ENCODE measurements at places on chromosomes 2 and 18.
A peak's percentile ranks its signal among the peaks of the same experiment; 100 is the strongest.

- no peak for DNase-seq
Measured at GRCh38 chr2:159998961-159999360, 63.5 kb downstream of the PLA2R1 start.

DNA sequence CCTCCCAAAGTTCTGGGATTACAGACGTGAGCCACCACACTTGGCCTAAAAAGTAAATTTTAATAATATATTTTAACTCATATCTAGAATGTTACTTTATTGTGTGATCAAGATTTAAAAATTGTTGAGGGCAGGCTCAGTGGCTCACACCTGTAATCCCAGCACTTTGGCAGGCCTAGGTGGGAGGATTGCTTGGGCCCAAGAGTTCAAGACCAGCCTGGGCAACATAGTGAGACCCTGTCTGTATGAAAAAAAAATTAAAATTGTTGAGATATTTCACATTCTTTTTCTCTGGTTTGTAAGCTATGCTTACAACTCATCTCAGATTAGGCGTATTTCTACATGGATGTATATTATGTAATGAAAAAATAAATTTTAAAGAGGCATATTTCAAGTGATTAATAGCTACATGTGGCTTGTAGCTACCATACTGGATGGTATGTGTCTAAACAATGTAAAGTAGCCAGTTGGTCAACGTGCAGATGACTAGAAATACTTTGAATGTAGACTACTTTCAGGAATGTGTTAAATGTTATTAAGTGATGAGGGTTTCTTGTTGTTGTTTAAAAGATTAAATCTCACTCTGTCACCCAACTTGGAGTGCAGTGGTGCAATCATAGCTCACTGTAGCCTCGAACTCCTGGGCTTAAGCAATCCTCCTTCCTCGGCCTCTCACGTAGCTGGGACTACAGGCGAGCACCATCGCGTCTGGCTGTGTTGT, 5.9 kb downstream of the RAB10 start:
- DNase-seq: no peak

- DNase-seq: no peak
Measured at GRCh38 chr2:63849381-63850203, 7.9 kb downstream of the UGP2 start.

- DNase-seq: no peak
Measured at GRCh38 chr2:64324746-64325410, 129.1 kb upstream of the LGALSL start.

- no peak for DNase-seq
Measured at GRCh38 chr2:50987616-50988313, 44.2 kb downstream of the NRXN1 start.

- DNase-seq: no peak
Measured at GRCh38 chr2:46393347-46393820, 86.0 kb upstream of the TMEM247 start.

- no peak for DNase-seq
Measured at GRCh38 chr2:56656826-56657225, 473.0 kb downstream of the CCDC85A start.

- no peak for DNase-seq
Measured at GRCh38 chr2:11656671-11657101, 13.3 kb downstream of the NTSR2 start.

- no peak for DNase-seq
Measured at GRCh38 chr2:212672186-212672585, 133.6 kb upstream of the ERBB4 start.

- no peak for DNase-seq
Measured at GRCh38 chr2:224973112-224974016, 68.9 kb downstream of the DOCK10 start.

DNA sequence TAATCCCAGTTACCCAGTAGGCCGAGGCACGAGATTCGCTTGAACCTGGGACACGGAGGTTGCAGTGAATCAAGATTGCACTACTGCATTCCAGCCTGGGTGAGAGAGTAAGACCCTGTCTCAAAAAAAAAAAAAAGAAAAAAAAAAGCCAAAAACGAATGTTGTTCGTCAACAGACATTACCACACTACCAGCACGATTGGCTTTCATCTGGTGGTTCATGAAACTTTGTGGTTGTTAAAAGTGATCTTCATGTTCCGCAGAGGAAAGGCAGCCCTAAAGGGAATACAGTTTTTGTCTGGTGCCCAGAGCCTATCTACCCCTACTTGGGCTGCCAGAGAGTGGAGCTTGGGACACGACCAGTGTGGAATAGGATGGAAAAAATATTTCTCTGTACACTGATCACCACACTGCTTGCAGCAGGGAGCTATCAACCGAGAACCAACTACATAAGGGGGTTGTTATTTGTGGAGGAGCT, 13.6 kb upstream of the CXCR4 start:
- DNase-seq: no peak

GRCh38 chr2:105426626-105427292, 27.9 kb upstream of the FHL2 start:
- DNase-seq: no peak

- no peak for DNase-seq
Measured at GRCh38 chr2:241695651-241696050, 6.2 kb upstream of the ING5 start.

- DNase-seq: no peak
Measured at GRCh38 chr2:104939570-104940217, 85.8 kb downstream of the POU3F3 start.

DNA sequence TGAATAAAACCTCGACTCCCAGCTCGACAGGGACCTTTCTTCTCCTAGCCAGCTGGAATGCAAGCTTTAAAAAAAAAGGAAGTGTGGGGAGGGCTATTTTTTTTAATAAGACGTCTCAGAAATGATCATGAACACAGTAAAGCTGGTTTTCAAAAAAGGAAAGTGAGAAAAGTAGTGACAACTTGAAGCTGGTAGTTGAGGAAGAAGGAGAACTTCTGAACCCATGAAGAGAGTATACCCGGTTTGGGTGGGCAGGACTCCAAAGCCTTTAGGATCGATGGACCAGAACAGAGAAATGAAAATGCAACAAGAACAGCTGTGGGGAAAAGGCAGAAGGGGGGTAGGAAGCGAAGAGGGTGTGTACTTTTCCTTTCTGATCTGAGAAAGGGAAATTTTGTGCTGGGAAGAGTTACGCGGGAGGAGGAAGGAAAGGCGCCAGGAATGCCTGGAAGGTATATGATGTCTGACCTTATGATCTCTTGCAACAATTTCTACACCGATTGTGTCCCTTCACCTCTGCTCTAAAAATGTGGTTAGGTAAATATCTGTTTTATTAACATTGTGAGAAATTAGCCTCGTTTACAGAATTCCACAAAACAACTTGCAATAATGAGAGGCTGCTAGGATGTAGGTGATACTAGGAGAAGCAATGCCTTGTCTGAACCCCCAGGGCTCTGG, 22.6 kb upstream of the CYP1B1 start:
- no peak for DNase-seq

DNA sequence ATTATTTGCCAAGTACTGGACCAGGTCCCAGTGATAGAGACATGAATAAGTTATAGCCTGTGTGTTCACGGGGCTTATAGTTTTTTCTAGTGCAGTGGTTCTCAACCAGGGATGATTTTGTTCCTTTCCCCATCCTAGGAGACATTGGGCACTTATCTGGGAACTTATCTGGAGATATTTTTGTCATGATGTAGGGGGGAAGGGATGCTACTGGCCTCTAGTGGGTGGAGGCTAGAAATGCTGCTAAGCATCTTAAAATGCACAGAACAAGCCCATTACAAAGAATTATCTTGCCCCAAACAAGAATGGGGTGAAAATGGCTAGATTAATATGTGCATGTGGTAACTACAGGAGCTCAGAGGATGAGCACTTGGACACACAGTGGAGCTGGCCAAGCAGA, 75.2 kb downstream of the KLHL29 start:
- no peak for DNase-seq

GRCh38 chr2:140274891-140275290, 1494.7 kb upstream of the NXPH2 start:
- no peak for DNase-seq

GRCh38 chr2:227510620-227510958, 38.6 kb downstream of the AGFG1 start:
- DNase-seq: no peak

DNA sequence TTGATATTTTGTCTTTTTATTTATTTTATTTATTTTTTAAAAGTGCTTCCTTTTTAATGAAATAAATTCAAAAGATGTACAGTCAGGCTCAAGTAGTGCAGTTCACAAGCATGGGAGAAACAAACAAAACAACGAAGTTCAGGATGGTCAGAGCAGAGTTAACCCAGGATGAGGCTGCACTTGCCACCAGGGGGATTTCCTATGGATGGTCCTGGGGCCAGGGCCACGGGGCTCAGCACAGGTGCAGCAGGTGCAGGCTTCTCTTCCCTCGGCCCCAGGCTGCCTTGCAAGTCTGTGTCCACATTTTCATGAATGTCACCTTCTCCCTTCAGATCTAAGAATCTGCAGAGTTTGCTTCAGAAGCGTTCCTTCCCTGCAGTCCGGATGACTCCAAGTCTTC, 76.5 kb downstream of the CDCA7 start:
- no peak for DNase-seq

GRCh38 chr2:236512902-236513435, 56.7 kb upstream of the ACKR3 start:
- peak; percentile 55 for DNase-seq

DNA sequence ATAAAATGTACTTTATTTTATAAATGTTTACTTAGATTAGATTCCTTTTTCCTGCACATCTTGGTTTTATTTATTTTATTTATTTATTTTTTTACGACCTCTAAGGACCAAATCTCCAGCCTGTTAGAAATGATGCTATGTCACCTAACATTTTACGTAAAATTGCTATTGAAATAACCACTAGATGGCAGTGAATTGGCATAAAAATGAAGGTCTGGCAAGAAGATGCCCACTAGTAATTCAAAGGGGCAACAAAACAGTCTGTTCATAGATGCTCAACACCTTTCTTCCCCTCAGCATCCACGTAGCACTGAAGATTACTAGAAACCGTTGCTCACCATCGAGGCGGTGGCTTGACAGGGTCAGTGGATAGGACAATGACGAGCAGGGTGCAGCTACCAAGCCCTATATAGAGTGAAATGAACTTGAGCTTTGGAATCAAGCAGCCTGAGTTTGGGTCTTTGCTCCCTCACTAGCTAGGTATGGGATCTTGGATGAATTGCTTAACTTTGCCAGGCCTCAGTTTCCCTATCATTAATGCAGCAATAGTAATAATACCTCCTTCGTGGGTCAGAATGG, 128.7 kb upstream of the L3MBTL4 start:
- DNase-seq: no peak

GRCh38 chr2:10329880-10330699, 27.4 kb downstream of the HPCAL1 start:
- DNase-seq: no peak

DNA sequence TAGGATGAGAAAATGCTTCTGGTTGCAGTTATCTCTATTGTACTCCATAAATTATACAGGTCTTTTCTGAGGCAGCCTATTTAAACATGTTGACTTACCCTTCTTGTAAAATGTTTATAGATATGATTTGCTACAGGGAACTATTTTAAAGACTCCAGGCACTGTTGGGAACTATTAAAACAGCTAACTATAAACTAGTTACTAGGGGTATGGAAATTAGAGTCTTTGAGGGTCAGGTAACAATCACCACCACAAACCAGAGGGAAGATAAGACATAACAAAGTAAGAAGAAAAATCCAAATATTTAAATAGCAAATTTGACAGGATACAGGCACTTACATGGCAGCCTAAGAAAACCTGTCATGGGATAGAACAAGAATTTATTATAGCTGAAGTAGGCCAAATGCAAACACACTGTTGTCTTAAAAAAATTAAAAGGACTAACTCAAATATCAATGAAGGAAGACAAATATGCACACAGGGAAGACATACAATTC, 251.0 kb upstream of the CWC22 start:
- DNase-seq: no peak

DNA sequence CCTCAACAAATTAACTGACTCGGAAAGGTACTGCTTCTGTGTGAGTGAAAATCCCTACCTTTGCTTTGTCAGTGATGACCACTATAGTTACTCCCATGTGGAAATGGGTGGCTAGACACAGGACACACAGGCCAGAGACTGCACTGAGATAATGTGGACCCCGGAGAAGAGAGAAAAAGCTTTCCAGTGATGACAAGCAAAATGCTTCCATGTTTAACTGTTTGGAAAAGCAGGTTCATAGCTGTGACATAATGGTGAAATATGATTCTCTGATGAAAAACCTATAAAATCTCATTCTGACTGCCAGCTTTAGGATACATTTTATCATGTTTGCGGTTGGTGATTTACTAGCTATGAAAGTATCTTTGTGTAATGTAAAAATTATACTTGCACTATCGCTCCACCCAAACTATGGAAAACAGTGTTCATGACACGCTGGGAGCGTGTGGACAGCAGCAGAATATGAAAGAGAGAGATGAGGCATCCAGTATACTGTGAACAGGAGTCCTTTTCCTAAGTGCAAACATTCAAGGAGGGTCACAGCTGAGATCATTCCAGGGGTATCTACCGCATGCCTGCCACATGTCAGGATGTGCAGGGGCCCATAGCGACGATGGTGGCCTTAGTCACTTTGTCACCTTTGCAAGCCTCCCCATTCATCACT, 782.7 kb upstream of the SOX11 start:
- DNase-seq: no peak

DNA sequence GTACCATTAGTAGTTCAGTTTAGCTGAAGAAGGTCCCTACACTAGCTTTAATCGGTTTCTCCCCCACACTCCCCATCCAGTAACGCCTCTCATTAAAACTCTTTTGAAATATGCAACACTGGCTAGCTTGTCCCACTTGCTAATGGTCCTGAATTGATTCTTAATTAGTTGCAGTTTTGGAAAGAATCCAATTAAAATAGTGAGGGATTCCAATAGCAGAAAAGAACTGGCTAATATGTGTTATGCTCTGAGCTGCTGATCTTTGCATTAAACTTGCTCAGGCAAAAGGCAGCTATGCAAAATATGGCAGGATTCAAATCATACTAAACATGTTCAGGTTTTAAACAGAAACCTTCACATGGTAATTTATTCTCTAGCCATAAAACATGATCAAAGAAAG, 252.5 kb upstream of the HNRNPA3 start:
- DNase-seq: no peak

- no peak for DNase-seq
Measured at GRCh38 chr2:3840611-3841155, 137.3 kb downstream of the DCDC2C start.

- DNase-seq: no peak
Measured at GRCh38 chr2:99169534-99169933, 11.3 kb downstream of the MITD1 start.

DNA sequence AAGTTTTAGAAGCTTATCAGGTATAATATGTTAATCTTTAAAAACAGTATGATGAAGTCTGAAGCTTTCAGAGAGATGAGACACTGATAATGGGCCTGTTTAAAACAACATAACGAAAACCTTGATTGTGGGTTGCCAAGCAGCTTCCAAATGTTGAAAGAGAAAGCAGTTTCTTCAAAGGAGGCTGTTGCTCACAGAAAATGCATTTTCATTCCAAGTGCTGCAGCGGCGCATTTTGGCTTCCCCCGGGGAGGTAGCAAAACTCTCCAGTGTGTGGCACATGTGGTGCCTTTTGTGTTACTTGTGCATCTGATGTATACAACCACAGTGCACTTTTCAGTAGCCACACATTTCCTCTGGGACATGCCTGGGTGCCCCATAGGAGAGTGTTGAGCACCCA, 66.1 kb downstream of the TMEFF2 start:
- DNase-seq: no peak

- DNase-seq: no peak
Measured at GRCh38 chr2:205343103-205343502, 339.2 kb upstream of the NRP2 start.

Measured in psoas muscle (tissue), 8 donors.